ENCODE measurements at places on chromosomes 5 and 9.

DNA sequence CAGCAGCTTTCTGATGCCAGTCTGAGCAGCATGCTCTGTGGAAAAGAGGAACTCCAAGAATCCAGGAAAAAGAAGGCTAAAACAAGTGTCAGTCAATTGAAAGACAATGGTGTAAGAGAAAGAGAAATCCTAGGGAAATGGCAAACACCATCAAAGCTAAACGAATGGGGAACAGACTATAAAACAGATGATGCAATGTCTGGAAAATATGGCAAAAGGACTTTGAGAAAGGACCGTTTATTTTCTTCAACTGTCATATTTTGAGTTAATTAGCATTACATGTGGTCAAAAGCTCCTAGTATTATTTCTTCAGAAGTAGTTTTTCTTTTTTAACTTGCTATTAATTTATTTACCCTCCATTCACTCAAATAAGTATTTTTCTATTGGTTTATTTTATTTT is 465.2 kb downstream of the LRRC70 start:
- DNase-seq, result no peak

- DNase-seq, result no peak
Measured at GRCh38 chr9:97570899-97571298, 62.3 kb downstream of the TSTD2 start.

DNA sequence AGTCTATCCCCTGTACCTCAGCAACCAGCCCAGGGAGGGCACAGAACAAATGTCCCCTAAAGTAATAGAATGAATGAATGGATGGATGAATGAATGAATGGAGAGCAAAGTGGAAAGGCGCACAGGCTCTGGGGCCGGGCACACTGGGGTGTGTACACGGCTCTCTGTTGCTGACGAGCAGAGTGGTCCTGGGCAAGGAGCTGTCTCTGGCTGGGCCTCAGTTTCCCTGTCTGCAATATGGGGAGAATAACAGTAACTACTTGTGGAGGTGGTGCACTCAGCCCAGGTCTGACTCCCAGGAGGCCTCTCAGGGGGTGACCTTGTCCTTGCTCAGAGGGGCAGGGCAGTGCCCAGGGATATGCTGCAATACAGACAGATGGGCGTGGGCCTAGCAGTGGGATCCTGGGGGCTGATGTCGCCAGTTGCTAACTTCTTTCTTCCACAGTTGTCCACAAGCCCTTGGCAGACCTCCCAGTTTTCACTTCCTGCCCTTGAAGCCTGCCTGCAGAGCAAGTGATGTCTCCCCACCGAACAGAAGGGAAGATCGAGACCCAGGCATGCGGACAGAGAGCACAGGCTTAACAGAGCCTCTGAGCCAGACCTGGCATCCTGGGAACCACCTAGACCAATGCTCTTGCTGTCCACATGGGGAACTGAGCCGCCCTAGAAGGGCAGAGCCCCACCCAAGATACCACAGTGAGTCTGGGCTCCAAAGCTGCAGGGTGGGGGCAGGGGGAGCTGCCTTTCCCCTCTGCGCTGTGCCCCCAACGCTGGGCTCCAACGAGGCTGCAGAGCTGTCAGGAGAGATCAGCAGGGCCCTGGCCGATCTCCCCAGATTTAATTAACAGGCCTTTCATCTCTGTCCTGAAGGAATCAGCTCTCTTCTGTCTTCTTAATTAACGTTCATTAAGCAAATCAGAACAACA is 13.6 kb upstream of the LAMC3 start:
- DNase-seq, result no peak

GRCh38 chr9:101639785-101640665 is 45.3 kb upstream of the PPP3R2 start:
- no peak for DNase-seq

DNA sequence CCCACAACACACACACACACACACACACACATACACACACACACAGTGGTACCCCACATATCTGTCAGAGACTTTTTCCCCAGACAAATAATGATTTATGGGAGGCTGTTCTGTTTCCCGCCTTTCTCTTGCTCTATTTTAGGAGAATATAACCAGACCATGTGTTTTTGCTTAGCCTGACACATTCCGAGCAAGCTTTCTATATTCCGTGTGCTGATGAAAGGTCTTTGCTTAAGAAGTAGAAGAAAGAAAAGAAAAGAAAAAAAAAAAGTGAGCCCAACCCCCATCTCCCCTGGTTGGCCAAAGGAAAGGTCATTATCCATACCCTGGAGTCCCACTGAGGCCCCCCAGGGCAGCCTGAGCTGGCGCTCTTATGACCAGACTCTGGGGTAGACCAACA is 338.6 kb downstream of the SLIT3 start:
- DNase-seq, result no peak

DNA sequence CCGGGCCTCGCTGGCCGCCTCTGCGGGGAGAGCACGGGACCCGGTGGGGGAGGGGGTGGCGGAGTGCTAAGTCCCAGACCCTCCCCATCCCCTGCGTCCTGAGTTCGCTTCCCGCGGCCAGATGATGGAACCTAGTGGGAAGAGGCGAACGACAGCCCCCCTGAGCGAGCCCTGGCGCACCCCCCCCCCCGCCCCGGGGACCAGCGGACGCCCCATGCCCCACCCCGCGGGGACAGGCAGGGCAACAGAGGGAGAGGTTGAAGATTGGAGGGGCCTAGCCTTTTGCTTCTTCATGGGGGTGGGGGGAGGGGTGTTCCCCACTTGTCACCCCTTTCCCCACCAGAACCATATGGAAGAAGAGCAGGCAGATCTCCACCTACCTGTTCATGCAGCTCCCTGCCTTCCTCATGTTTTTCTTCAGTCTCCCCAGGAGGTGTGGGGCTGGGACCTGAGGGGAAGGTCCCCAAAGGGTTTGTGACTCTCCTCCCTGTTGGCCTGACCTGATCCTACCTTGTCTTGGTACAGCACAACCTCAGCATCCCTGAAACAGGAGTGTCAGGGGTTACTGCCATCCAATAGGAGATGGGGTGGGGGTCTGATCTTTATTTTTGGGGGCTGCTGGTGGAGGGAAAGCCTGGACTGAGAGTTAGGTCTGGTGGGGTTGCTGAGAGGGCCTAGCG is 485 bp downstream of the FAM53C start:
- no peak for DNase-seq

DNA sequence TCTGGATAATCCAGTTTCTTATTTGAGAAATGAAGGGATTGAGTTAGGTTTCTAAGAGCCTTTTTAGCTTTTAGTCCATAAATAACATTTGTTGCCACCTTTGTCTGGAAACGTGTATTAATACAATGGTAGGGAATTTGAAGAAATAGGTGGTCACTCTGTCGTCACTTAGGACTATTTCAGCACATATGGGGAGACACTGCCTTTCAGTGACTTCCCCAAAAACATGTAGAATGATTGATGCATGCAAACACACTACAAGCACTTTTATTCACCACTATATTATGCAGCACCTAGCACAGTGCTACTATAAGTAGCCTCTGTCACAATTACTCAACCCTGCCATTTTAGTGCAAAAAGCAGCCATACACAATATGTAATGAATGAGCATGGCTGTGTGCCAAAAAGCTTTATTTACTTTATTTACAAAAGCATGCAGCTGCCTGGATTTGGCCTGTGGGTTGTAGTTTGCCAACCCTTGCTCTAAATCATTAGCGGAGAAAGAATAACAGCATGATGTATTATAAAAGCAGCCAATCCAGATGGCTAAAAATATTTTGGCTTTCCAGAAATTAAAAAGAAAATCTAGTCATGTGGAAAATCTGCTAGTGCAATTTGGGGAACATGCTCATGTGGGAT is 154.2 kb upstream of the HMHB1 start:
- DNase-seq, result no peak

DNA sequence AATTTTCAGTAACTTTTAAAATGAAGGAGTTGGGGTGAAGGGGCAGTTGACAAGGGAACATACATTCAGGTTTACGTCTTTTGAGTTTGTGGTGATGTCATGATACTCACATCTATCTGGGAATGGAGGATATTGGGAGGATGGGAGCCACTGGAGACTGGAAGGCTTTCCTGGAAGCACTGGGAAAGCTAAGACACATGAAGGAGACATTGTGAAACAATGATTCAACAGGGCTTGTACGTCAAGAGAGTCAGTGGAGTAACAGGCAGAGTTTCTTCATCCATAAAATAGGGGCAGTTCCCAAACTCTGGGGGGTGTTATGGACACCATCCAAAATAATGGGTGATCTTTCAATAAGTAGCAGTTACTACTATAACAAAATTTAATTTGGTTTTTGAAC is 572.8 kb downstream of the CCDC171 start:
- no peak for DNase-seq

- DNase-seq, result no peak
Measured at GRCh38 chr9:32398207-32398606, 13.8 kb downstream of the ACO1 start.

GRCh38 chr5:32029261-32029660 is 144.9 kb downstream of the GOLPH3 start:
- DNase-seq, result no peak

DNA sequence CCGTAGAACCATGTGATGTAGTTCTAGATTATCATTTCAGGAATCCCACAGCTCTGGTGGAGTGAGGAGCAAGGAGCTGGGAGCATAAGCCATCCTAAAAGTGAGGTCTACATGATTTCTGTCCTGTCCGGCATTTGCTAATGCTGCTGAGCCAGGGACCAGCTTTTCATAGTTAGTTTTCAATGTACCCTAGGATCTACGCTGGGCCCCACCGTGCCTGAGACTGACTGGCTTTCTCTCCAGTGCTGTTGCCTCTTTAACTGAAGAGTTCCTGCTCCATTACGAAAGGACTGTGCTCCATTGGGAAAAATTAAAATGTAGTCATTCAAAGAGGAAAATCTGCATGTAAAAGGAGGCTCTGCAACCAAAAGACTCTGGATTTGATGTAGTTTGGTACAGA is 634.8 kb downstream of the DMRTA1 start:
- no peak for DNase-seq

- no peak for DNase-seq
Measured at GRCh38 chr5:87393331-87393730, 19.4 kb downstream of the CCNH start.

GRCh38 chr9:28607843-28608242 is 1034.6 kb upstream of the C9orf72 start:
- no peak for DNase-seq

- DNase-seq, result no peak
Measured at GRCh38 chr9:32502464-32502863, 23.5 kb downstream of the RIGI start.

GRCh38 chr9:29214690-29215253 is 1641.5 kb upstream of the C9orf72 start:
- no peak for DNase-seq

- DNase-seq, result no peak
Measured at GRCh38 chr9:98022447-98022846, 34.1 kb upstream of the NANS start.

DNA sequence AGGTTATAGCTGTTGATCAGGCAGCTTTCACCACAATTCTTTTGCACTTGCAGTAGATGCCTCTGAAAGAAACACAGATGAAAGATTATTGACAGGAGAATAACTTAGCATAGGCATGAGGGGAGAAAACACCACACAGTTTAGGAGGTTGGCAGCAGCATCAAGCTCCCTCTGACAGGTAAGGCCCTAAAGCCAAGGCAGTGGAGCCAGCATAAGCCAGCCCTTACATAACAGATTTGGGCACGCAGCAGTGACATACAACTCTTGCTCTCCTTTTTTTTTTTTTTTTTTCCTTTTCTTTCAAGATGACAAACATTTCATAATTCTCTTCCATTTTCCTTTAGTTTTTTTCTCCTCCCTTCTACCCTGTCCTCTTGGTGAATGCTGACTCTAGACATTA is 257.6 kb upstream of the ADAMTSL1 start:
- DNase-seq, result no peak

DNA sequence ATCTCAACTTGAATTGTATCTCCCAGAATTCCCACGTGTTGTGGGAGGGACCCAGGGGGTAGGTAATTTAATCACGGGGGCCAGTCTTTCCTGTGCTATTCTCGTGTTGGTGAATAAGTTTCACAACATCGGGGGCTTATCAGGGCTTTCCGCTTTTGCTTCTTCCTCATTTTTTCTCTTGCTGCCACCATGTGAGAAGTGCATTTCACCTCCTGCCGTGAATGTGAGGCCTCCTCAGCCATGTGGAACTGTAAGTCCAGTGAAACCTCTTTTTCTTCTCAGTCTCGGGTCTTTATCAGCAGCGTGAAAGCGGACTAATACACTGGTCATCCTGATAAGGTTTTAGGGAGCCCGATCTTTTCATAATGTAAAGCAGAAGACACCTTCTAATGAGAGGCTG is 687.0 kb upstream of the FTMT start:
- no peak for DNase-seq

GRCh38 chr5:179822444-179822990 is 1.8 kb downstream of the SQSTM1 start:
- no peak for DNase-seq

DNA sequence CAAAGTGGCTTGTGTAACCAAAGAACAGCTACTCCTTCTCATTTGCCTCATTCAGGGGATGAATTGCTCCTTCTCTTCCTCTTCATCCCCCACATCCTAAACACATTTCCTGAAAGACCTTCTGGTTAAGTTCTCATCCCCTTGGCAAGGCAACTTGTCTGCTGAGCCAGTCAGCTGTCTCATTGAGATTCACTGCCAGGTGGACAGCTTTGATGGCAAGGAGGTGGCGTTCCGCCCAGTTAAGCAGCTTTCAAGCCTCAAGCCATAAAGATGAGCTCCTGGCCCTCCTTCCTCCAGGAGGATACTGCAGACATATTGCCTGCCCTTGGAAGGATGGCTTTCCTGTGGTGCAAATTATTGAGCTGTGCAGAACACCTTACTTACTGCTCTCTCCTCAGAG is 448.6 kb upstream of the MPDZ start:
- DNase-seq, result no peak

DNA sequence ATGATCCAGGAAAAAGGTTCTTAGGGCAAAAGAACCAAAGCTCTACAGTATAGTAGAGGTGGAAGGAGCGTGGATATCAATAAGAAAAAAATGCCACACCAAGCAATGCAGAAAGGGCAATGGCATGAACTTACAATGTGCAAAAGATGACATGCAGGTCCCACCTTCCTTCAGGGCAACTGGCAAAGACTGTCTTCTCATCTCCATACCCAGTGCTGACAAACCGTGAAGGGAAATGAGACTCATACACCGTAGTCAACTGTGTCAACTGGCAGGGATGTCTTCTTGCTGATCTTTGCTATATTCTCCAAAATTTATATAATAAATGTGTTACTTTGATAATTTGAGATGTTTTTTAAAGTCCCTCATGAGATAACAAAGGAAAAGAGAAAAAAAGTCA is 36.0 kb downstream of the MED27 start:
- no peak for DNase-seq

- DNase-seq, result no peak
Measured at GRCh38 chr5:126888175-126888574, 111.2 kb downstream of the LMNB1 start.

GRCh38 chr5:171268700-171269620 is 40.1 kb upstream of the TLX3 start:
- no peak for DNase-seq

DNA sequence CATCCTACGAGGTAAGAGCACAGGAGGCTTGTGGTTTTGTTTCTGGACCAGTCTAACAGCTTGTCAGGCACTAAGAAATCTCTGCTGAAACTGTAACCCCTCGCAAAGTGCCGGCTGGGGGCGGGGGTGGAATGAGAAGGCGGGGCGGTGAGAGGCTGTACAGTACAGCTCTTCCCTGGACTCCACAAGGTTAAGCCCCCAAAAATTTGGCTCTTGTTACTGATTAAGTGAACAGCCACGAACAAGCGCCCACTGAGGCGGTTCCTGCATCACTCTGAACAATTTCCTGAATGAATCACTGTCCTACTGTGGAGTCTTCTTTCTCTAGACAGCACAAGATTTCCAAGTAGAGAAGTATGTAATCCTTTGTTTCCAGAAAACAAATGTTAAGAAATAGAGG is 6.8 kb downstream of the FBP2 start:
- DNase-seq, result no peak

GRCh38 chr9:27626244-27627187 is 53.2 kb upstream of the C9orf72 start:
- no peak for DNase-seq
